NCI-H1092 (cell line): ENCODE measurements at places on chromosomes 4 and X.

GRCh38 chr4:6367371-6367851 is 97.8 kb downstream of the WFS1 start:
- DNase-seq, result peak; percentile 93

- DNase-seq, result no peak
Observed at GRCh38 chr4:90641861-90642599, 514.8 kb downstream of the CCSER1 start.

GRCh38 chrX:119999087-119999634 is 55.6 kb upstream of the NKAP start:
- DNase-seq, result no peak

GRCh38 chrX:133859336-133859735 is 126.1 kb downstream of the GPC3 start:
- DNase-seq, result no peak

DNA sequence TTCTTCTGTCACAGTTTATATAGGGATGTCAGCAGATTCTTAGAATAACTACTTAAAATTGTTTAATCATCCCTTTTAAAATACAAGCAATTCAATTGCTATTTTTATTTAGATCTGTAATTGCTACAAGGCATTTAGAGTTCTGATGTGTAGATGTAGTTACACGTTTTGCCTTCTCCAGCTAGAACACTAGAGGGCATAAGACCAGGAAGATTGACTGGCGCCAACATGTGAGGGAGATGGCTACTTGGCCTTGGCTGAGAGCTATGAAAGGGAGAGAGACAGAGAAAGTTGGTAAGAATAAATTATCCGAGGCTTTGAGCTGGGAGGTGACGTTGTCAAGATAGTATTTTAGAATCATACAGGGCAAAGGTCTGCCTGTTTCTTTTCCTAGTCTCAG is 563.7 kb upstream of the PRKX start:
- no peak for DNase-seq
